ENCODE measurements at places on chromosomes 5 and 9. TPM values are rescaled to one million over a fixed set of nuclear protein-coding genes. Genes with fewer than 3 reads are reported as not detected.

The C7 gene
- total RNA-seq = not detected

DNA sequence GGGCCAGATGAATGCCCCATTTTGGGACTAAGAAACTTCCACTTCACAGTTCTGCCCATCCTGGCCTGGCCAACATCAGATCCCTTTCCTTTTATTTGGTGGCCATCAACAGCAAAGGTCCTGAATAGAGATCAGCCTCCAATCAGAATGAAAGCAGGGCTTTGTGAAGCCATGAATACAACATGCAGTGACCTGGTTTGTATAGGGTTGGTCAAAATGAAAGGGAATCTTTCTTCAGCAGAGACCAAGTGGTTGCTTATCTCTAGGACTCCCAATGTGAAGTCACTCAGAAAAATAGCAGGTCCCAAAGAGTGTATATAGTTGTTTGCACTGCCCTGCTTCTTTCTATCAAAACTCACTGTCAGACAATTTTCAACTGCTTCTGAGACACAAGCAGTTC lies 113.9 kb upstream of the SLC12A2 start:
- DNase-seq = no peak
- no peaks in the 10 kb centered on the region for H3K4me1 ChIP-seq
- H3K36me3 ChIP-seq = peaks cover 15% of the 10 kb centered on the region
- H3K27me3 ChIP-seq = no peaks in the 10 kb centered on the region

The GPR151 gene
- total RNA-seq = not detected

The ACOT12 gene
- not detected for total RNA-seq

- peaks cover 33% of the 10 kb centered on the region for H3K27me3 ChIP-seq
- no peak overlapping the region for H3K27ac ChIP-seq
- H3K4me3 ChIP-seq = no peak overlapping the region
- DNase-seq = no peak
- H3K36me3 ChIP-seq = no peaks in the 10 kb centered on the region
- H3K4me1 ChIP-seq = no peaks in the 10 kb centered on the region
Measured at GRCh38 chr5:115477581-115477980, 67.0 kb downstream of the FEM1C start.

DNA sequence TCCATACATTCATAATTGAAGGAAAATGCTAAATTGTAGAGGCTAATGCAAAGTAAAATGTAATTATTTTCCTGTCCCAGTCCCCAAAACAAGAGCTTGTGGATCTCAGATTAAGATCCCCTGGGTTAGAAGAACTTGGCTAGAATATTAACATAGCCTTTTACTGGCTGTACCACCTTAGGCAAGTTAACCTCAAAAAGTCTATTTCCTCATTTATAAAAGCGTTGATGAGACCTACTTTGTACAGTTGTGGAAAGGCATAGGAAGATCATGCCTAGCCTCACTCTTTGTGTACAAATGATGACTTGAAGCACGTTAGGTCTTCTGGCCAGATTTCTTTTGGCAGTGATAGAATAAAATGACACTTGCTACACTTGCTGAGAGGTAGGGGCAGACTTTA lies 97.2 kb downstream of the F2RL2 start:
- H3K27me3 ChIP-seq = no peaks in the 10 kb centered on the region
- peaks cover 2% of the 10 kb centered on the region for H3K36me3 ChIP-seq
- no peak for DNase-seq
- H3K4me1 ChIP-seq = peaks cover 78% of the 10 kb centered on the region

The AHRR gene
- 26.3 TPM for total RNA-seq

The SHISAL2B gene
- not detected for total RNA-seq

DNA sequence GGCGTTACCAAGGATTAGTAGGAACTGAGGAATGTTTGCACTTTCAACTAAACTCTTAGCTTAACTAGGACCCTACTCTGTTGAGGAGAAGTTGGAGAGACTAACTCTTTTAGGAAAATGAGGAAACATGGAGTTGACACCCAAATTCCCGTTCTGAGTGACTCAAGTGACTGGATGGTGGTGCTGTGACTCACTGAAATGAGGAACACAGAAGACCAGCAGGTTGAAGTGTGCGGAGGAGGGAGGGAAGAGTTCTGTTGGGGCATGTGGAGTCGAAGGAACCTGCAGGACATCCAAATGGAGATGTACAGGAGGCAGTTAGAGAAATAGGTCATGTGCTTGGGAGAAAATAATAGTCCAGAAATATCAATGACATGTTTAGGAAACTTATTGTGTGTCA lies 8.2 kb downstream of the HEXB start:
- peaks cover 7% of the 10 kb centered on the region for H3K4me1 ChIP-seq
- DNase-seq = no peak
- no peak overlapping the region for H3K4me3 ChIP-seq
- H3K27me3 ChIP-seq = no peaks in the 10 kb centered on the region
- H3K27ac ChIP-seq = no peak overlapping the region

The SUB1 gene
- total RNA-seq = 431 TPM

DNA sequence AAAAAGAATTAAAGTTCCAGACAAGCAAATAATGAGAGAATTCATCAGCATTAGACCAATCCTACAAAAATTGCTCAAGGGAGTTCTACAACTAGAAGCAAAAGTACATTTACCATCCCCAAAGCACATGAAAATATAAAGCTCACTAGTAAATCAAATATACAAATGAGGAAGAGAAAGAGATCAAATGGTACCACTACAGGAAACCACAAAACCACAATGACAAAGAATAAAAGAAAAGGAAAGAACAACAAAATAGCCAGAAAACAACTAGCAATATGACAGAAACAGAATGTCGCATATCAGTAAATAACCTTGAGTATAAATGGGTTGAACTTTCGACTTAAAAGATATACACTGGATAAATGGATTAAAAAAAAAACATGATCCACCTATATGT lies 739.0 kb downstream of the DTWD2 start:
- H3K36me3 ChIP-seq = no peaks in the 10 kb centered on the region
- no peaks in the 10 kb centered on the region for H3K27me3 ChIP-seq
- H3K4me1 ChIP-seq = no peaks in the 10 kb centered on the region
- H3K27ac ChIP-seq = no peak overlapping the region
- no peak for DNase-seq

- H3K4me3 ChIP-seq = no peak overlapping the region
- no peak for DNase-seq
- no peak overlapping the region for H3K27ac ChIP-seq
- peaks cover 3% of the 10 kb centered on the region for H3K27me3 ChIP-seq
- peaks cover 1% of the 10 kb centered on the region for H3K4me1 ChIP-seq
Measured at GRCh38 chr5:158755986-158756385, 343.7 kb downstream of the EBF1 start.

- no peaks in the 10 kb centered on the region for H3K36me3 ChIP-seq
- H3K27ac ChIP-seq = no peak overlapping the region
- peaks cover 7% of the 10 kb centered on the region for H3K4me1 ChIP-seq
Measured at GRCh38 chr9:129174102-129174723, 3.8 kb downstream of the IER5L start.

The PTGR1 gene
- 1.7 TPM for total RNA-seq

The MAP3K1 gene
- total RNA-seq = 16.9 TPM

The CXCL14 gene
- total RNA-seq = not detected

DNA sequence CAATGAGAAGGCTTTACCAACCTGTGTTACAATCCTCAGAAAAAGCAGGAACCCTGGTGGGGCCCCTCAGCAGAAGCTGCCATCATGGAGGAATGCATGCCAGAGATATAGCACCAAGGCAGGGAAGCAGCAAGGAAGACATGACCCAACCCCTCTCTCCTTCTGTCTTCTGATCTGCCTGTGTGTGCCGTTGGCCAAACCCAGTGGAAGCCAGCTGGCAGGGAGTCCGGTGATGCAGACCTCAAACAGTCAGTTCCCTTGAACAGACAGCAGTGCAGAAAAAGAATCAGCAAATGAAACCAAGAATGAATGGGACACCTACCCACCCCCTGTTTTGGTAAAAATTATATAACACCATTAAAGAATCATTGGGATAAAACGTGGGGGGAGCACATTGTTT lies 234.2 kb downstream of the ZNF608 start:
- no peaks in the 10 kb centered on the region for H3K27me3 ChIP-seq
- H3K27ac ChIP-seq = no peak overlapping the region
- DNase-seq = no peak
- H3K4me1 ChIP-seq = no peaks in the 10 kb centered on the region

All from activated CD8-positive, alpha-beta T cell treated with anti-CD3 and anti-CD28 coated beads for 36 hours (primary cell).